Lower lobe of right lung (tissue), 2 donors: ENCODE measurements at places on chromosomes 5 and 9. TPM values are rescaled to one million over a fixed set of nuclear protein-coding genes. Genes with fewer than 3 reads are reported as not detected.

DNA sequence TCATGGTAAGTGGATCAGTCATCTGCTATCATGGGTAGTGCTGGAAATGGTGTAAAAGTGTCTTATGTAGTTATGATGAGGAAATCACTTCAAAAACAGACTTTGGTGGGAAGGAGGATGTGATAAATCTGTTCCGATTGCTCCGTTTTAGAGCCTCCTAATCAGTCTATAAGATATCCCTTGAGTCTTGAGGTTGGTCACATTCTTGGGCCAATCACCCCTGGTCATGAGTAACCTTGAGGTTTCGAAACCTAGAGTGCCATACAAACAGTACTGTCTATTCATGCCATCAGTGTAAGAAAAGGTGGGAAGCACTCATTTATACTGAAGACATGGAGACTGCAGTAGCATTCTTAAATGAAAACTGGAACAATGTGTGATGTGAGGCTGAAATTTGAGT, 45.8 kb downstream of the LRRTM2 start:
- no peak for DNase-seq

DNA sequence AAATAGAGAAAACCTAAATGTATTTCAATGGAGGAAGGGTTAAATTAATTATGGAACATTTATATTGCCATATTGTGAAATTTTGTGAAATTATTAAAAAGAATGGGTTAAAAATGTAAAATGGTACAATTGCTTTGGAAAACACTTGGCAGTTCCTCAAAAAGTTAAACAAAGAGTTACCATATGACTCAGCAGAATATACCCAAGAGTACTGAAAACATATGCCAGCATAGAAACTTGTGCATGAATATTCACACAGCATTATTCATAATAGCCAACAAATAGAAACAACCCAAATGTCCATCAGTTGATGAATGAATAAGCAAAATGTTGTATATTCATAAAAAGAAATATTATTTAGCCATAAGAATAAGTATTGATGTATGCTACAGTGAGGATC, 181.0 kb upstream of the MAST4 start:
- DNase-seq, result no peak

DNA sequence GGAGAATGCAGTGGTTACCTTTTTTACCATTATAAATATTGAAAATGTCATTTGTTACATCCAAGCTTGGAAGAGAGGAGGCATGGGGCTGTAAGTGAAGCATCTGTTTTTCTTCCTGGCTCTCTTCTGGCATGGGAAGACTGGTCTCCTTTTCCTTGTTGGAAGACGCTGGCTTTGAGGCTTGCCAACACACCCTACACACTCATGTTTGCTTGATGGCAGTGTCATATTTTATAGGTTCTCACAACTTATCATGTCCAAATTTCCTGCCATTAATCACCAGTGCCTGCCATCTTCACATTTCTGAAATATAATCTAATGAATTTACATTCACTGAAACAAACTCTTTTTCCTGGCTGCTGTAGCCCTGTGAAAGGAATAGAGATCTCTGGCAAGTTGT, 252.9 kb downstream of the MAN2A1 start:
- no peak for DNase-seq

DNA sequence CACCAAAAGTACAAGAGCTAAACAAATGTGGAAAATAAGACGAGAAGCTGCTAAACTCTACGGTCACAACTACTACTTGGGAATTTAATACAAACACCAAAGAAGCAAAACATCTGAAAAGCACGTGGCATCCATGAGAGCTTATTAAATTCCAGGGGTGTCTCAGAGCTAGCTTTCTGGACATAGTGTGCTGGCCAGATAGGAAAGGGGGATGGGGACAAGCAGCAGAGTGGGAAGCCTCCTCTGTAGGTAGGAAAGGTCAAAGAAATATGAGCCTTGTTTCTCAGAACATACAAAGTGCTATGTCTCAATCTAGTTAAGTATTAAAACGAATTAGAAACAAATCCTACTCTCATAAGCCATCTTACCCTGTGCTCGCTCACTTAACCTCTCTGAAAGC, 51.3 kb upstream of the GOLPH3 start:
- DNase-seq, result no peak

DNA sequence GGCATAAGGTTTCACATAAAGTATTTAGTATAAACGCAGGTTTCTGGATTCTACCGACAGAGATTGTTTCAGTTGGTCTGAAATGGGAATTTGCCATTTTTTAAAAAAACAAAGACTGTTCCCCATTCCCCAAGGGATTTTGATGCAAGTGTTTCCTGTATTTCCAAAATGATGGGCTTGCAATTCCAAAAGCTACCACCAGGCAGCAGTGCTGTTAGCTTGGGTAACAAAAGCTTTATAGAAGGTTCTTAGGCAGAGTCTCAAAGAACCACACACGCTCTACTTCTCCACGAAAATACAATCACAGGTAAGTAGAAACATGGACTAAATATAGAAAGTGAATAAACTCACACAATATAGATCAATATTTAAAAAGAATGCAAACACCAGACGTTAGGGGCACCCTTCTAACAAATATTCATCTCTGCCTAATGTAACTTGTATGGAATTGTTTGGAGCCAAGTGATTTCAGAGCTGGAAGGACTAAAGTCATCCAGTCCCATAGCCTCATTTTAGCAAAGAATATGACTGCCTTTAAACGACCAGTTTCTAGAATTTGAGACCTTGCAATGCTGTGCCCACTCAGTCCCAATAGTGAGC, 154.3 kb downstream of the SPOCK1 start:
- DNase-seq, result no peak

- no peak for DNase-seq
These were observed 18.1 kb upstream of the RNF145 start for GRCh38 chr5:159227452-159227851.

- no peak for DNase-seq
These were observed 9.1 kb downstream of the ZCCHC9 start for GRCh38 chr5:81310402-81311063.

DNA sequence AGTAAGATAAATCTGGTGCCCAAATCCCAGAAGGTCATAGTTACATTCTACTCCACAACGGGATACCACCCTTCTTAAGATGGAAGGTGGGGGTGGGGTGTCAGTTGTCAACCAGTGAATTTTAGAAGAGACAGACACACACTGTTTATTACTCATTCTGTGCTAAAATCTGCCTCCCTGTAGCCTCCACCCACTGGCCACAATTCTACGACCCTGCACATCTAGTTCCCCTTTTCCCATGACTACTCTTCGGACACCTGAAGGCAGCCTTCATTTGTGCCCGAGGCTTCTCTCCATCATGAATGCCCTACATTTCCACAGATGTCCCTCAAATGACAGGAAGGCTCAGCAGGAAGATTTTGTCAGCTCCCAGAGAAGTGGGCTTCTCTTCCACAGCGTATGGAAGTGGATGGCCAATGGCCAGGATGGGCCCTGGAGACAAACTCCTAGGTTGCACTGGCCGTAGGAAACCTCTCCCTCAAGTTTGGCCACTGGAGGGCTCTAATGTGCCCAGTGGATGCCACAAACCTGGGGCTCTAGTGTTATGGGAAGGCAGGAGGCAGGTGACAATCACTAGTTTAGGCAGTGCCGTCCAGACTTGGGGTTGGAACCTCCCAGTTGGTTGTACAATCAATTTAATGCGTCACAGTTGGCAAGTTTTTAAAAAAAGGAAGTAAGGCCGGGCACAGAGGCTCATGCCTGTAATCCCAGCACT, 46.6 kb downstream of the PTPN3 start:
- DNase-seq, result no peak

- no peak for DNase-seq
These were observed 339.8 kb upstream of the RGMB start for GRCh38 chr5:98433673-98434072.

Gene LVRN
- total RNA-seq, result 1.3 TPM

GRCh38 chr5:142222225-142222865, 102.5 kb downstream of the SPRY4 start:
- DNase-seq, result no peak

Gene C5orf34
- total RNA-seq, result 1.4 TPM

DNA sequence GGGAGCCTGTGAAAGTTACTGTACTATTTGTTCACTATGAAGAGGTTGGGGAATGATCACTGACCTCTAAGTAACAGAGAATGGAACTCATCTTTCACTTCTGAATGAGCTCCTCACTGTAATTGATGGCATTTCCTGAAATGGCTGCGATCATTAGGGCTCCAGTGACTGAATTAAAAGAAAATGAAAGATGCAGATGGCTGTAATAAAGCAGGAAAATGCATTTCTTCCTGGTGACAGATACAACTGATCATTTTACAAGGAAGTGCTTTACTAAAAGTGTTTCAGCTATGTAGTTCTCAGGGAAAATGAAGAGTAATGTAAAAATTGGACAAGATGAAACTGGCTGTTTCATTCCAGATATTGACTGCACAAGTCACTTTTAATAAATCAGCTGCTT, 1200.6 kb upstream of the NUDT12 start:
- DNase-seq, result no peak

DNA sequence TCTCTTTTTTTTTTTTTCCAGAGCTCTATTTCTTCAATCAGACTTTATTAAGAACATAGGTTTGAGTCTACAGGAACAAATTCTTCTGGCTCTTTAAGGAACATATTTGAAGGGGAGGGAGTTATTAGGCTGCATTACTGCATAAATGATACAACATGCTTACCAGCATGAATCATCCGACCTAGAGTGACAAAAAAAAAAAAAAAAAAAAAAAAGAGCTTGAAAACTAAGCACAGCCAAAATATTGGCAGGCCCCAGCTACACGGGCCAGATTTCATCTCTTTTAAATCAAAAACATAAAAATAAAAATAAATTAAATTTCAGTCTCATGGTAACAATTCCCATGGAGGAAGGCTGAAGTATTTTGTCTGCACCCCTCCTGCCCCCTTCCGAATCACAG, 26.3 kb downstream of the MSX2 start:
- DNase-seq, result no peak

Gene CD74
- total RNA-seq, result 4,221 TPM

DNA sequence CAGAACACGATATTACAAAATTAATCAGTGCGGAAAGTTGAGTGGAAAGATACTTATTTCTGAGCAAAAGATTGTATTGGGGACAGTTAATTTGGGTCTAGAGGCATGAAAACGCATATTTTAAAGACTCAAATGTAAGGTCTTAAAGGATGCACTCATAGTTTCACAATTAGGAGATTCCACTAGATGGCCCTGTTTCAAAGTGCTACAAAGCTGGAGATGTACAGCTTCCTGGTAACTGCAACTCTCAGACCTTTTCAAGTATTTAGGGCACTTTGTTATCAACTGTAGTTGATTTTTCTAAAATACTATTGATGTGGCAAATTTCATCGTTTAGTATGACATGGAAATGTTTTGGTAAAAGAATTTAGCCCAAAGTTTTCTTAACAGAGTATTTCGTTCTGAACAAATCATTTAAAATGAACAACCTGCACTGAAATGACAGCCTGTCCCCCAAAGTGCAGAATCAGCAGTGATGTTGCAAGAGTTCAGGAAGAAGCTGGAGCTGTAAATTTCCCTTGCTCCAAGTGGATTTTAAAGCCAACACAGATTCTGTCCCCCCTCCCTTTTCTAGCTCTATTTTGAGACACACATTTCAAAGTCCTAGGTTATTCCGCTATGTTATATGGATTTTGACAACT, 16.2 kb upstream of the NDUFB6 start:
- no peak for DNase-seq

- no peak for DNase-seq
These were observed 397 bp upstream of the RECK start for GRCh38 chr9:36036253-36036779.

Gene MLLT3
- 18.0 TPM for total RNA-seq

GRCh38 chr5:316210-317085, 5.1 kb upstream of the AHRR start:
- no peak for DNase-seq

DNA sequence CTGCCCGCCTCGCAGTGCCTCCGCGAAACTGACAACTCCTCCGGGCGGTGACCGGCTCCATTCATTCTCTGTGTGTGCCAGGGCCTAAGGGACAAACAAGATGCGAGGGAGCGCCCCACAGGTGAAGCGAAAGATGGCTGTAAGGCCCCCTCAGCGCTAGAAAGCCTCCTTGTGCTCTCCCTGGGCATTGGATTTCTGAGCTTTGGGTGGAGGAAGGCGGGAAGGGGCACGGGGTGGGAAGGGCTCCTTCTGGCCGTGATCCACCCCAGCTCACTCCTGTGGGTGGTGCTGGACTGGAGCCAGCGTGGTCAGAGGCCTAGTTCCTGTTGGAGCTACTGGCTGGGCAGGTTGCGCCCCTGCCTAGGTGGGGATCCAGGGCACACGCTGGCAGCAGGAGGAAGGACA, 943 bp downstream of the GALNT12 start:
- DNase-seq, result peak; percentile 90

- DNase-seq, result no peak
These were observed 73.2 kb downstream of the KIAA1958 start for GRCh38 chr9:112559629-112560413.

DNA sequence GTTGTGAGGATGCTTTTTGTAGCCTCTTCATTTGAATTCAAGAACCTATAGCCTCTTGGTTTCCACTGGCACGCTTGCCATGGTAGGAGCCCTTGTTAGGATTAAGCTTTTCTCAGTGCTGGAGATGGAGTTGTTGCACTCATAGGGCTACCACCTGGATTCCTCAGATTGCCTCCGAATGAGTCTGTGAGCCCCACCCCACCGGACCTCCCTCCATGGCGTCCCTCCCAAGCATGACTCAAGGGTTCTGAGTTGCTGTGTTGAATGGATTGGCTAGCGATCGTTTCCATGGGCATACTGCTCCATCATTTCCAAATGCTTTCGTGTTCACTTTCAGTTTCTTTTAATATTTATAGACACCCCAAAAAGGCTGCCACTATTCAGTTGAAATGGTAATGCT, 69.9 kb downstream of the DAPK1 start:
- DNase-seq, result no peak

Gene PDLIM7
- total RNA-seq, result 47.1 TPM

DNA sequence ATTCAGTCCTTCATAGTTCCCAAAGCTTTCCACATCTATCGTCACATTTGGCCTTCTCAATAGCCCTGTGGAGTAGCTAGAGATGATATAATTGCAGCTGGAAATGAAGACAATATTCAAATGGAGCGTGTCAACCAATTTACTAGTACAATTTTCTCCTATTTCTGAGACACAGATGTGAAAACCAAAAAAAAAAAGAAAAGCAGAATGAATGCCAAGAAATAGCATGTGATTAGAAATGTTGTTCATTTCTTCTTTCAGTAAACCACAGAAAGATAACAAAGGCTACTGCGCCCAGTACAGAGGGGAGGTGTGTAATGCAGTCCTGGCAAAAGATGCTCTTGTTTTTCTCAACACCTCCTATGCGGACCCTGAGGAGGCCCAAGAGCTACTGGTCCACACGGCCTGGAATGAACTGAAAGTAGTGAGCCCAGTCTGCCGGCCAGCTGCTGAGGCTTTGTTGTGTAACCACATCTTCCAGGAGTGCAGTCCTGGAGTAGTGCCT, 99.0 kb downstream of the MUSK start:
- DNase-seq, result no peak

DNA sequence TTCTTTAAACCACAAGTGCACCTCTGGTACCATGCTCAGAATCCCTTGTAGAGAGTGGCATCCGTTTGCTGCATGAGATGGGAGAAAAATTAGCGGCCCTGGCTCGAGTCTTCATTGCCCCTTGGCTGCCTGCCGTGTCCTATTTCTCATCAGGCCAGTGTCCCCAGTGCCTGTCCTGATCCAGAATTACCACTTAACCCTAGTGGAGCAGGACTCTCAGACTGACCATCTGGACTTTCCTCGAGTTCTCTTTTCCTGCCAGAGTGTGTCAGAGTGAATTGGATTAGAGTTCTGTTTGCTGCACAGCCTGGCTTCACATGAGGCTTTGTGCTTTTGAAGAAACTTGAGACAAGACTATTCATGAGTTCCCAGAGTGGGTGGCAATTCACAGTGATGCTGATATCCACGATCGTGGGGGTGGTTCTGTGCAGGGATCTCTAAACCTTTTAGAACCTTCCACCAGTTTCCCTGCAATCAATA, 92.6 kb downstream of the C9orf152 start:
- DNase-seq, result no peak
